HepG2 (cell line): ENCODE measurements at places on chromosomes 12 and 14. TPM values are rescaled to one million over a fixed set of nuclear protein-coding genes. Genes with fewer than 3 reads are reported as not detected.

PLEKHH1 gene
- 4.8 and 8.6 TPM in 2 replicates for total RNA-seq

A2M gene
- 1,675 and 2,807 TPM in 2 replicates for total RNA-seq

HOXC13 gene
- 0.07 TPM in 2 replicates for total RNA-seq

FITM1 gene
- total RNA-seq: 3.1 and 5.8 TPM in 2 replicates

BDKRB2 gene
- not detected in 2 replicates for total RNA-seq

CEBPE gene
- 0.11 TPM in 1 of 2 replicates, not detected in the other for total RNA-seq

OTUB2 gene
- 2.2 and 2.4 TPM in 2 replicates for total RNA-seq

TRPV4 gene
- total RNA-seq: 0.35 and 0.66 TPM in 2 replicates

HNRNPC gene
- 1,099 and 1,563 TPM in 2 replicates for total RNA-seq

GALNT9 gene
- 0.04 TPM in 1 of 2 replicates, not detected in the other for total RNA-seq

SLC25A47 gene
- total RNA-seq: 0.87 and 1.0 TPM in 2 replicates

GLIPR1L1 gene
- not detected in 2 replicates for total RNA-seq

PRH2 gene
- 0.24 TPM in 1 of 2 replicates, not detected in the other for total RNA-seq

SERPINA3 gene
- 433 and 825 TPM in 2 replicates for total RNA-seq

DDX47 gene
- total RNA-seq: 78.7 and 101 TPM in 2 replicates

CISTR gene
- total RNA-seq: not detected in 2 replicates

DEPDC4 gene
- 5.7 and 6.6 TPM in 2 replicates for total RNA-seq

IRAK4 gene
- 7.1 and 8.4 TPM in 2 replicates for total RNA-seq

PLEKHG7 gene
- total RNA-seq: not detected in 2 replicates
